ENCODE measurements at places on chromosomes 16 and 17.

GRCh38 chr16:65932350-65933072 is 434.0 kb upstream of the CDH5 start:
- DNase-seq: no peak

DNA sequence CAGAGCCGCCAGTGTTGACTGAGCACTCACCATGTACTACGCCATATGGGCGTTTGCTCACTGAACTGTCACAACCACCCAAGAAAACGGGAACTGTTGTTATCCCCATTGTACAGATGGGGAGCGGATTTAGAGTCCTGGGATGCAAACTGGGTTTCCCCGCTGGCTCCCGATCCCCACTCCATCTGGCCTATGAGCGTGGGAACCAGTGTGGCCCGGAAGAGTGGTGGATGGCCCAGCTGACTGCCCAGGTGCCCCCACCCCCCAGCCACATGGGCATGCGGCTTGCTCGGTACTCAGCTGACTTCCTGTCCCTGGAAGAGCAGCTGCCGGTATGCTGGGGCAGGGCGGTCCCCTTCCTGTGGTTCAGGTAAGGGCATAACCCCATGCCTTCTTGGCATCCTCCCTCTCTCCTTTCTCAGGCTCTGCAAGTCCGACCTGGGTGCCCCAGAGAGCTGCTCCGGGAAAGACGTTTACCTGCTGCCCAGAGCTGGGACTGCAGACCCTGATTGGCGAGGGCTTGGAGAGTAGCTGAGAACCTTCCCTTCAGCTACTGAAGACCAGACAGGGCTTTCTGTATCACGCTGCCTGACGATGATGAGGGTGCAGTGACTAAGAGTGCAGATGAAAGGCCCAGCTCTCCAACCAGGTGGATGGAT is 16.2 kb downstream of the SOCS3 start:
- no peak for DNase-seq

DNA sequence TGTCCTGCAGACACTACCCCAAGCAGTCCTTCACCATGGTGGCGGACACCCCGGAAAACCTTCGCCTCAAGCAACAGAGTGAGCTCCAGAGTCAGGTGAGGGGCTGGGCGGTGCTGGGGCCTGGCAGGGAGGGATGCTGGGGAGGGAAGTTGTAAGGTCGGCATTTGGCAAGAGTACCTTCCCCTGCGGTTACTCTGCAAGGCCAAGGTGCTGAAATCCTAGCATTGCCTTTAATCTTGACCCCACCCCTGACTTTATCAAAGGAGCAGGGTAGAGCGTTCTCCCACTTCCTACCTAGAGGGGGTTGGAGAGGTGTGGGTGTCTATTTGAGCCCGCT is 20.5 kb downstream of the LASP1 start:
- no peak for DNase-seq

- peak; percentile 35 for DNase-seq
Observed at GRCh38 chr16:11315510-11315909, 29.7 kb upstream of the RMI2 start.

- no peak for DNase-seq
Observed at GRCh38 chr17:5686074-5686635, 101.8 kb upstream of the NLRP1 start.

- no peak for DNase-seq
Observed at GRCh38 chr17:614653-615546, 99.7 kb downstream of the VPS53 start.

All from NCI-H69 (cell line).